ENCODE measurements at places on chromosomes 6 and 20.

DNA sequence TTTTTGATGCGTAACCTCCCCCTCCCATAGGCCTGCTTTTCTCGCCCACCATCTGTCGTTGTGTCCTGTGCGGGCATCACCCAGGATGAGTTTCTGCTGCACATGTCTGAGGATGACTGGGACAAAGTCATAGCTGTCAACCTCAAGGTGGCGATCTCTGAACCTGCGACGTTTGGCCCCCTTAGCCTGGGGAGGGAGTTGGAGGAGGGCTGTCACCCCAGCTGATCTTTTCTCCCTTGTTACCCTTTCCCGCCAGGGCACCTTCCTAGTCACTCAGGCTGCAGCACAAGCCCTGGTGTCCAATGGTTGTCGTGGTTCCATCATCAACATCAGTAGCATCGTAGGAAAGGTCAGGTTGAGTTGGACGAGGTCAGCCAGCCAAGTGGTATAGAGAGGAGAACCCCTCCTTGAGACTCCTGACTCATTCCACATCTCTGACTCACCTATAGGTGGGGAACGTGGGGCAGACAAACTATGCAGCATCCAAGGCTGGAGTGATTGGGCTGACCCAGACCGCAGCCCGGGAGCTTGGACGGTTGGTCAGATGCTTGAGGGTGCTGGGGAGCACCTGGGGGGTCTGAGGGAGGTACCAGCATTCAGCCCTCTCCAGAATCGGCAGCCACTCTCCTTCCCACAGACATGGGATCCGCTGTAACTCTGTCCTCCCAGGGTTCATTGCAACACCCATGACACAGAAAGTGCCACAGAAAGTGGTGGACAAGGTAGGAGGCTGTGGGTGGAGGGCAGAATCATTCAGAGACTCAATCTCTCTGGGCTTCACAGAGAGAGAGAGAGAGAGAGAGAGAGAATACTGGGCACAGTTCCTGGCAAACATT lies 954 bp downstream of the HSD17B8 start:
- peak; percentile 58 for DNase-seq

GRCh38 chr6:155091756-155092155 lies 96.6 kb downstream of the TIAM2 start:
- DNase-seq = no peak

DNA sequence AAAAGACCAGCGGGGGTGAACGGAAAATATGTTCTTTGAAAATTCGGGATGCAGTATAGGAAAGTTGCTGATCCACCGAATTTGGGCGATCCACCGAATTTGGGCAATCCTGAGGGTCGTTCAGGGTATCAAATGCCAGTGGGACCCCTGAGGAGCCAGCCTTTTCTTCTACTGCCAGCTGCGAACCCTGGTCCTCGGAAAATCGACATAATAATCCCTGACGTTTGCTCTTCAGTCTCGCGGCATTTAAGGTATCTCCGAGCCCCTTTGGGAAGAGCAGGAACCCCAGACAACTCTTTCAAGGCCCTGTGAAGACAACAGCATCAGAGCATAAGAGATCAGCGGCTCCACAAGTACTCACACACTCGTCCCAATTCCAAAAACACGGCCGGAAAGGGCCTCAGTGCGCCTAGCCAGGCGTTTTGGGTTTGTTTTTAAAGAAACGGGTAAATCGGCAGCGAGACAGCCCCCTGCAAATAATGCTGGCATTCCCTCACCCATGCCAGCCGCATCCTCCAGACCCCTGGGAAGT lies 1.0 kb downstream of the SIM1 start:
- DNase-seq = peak; percentile 53

GRCh38 chr20:50913690-50914375 lies 17.4 kb downstream of the ADNP start:
- peak; percentile 76 for DNase-seq

DNA sequence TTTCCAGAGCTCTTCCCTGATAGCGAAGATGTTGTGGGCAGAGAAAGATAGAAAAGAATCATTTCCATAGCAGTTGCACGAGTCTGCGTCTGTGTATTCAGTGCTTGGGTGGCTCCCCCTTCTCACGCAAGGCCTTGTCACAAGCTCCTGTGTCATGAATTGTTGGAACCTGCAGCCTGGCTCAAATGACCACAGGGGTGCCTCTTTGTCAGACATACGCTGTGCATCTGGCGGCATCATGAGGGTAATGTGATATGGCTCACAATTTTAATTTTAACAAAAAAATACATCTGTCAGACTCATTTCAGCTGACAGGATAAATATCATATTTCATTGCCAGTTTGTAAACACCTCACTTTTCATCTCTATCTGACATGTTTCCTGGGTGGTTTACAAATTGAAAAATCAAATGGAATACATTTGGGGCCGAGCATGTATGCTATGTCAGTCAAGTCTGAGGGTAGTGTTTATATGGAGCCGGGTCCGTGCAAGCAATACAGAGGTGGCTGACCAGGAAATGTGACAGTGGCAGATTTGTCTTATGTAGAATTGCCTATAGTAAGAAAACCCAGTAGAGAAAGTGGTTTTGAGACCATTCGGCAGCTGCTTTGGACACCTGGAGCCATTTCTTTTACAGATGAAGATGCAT lies 90.9 kb downstream of the CAP2 start:
- DNase-seq = no peak

GRCh38 chr6:150919938-150920337 lies 54.4 kb downstream of the MTHFD1L start:
- DNase-seq = no peak

GRCh38 chr6:49558238-49558637 lies 7.8 kb downstream of the C6orf141 start:
- no peak for DNase-seq

- DNase-seq = peak; percentile 77
These were observed 168.9 kb upstream of the UST start for GRCh38 chr6:148577687-148578488.

- DNase-seq = no peak
These were observed 146.2 kb upstream of the LAMA2 start for GRCh38 chr6:128736780-128737179.

DNA sequence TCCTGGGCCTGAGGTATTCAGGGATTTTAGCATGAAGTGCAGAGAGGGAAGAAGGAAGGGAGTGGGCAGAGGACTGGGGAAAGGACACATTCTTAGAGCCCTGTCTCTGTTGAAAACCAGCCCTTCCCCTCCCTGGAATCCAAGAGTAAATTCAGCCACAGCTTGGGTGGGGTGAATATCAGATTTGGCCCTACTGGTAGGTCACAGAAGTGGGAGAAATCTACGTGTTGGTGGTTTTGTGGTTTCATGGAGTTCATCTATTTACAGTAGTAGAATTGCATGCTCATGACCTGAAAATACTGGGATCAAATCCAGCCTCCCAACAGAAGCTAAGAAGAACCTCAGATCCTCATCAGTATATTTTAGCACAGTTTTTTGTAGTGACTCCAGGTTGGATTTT lies 404.4 kb downstream of the BMP2 start:
- peak; percentile 57 for DNase-seq

DNA sequence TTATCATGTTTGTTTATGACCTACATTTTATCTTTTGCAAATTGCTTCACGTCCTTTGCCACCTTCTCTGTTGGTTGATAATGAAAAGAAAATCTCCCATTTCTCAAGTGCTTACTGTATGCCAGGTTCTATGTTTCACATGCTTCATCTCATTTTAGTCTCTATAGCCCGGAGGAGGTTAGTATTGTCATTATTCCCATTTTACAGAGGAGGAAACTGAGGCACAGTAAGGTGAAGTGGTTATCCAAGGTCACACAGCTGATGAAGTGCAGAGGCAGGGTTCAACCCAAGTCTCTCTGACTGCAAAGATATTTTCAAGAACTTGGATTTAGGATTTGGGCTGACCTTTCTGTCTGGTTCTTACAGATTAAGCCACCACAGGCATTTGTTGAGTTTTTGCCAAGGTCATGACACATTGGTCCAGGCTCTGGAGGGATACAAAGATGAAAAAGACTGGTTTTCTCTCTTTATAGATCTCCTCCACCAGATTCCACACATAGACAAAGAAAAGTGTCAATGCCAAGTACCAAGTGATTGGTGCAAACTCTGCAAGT lies 20.6 kb downstream of the CNBD2 start:
- DNase-seq = no peak

DNA sequence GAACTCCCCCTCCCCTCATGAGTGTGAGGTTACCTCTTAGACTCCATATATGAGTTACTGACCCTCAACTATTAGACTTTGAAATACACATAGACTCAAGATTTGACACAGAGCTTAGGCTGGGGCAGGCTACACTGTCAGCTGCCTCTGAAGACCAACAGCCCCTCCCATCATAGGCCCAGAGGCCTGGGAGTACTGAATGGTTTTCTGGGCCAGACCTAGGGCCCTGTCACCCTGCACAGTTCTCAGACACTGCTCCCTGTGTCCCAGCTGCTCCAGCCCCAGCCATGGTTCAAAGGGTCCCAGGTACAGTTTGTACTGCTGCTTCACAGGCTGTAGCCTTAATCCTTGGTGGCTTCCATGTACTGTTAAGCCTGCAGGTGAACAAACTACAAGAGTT lies 132.1 kb upstream of the MOCS1 start:
- no peak for DNase-seq

DNA sequence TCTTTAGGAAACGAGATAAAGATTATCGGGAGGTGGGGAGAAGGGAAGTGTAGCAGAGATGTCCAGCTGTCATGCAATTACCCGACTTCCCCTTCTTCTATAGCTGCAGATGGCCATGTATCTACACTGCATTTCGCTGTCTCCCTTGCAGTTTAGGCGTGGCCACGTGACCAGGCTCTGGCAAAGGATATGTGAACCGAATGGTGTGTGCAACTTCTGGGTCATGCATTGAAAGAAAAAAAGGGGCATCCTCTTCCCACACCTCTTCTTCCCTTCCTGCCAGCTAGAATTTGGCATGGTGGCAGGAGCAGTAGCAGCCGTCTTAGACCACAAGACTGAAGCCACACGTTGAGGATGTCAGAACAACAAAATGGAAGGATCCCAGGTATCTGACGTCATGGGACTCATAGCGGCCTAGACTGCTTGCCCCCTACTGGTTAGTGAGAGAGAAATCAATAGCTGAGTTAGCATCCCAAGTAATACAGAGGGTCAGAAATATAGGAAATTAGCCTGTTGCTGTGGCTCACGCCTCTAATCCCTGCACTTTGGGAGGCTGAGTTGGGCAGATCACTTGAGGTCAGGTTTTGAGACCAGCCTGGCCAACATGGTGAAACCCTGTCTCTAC lies 32.8 kb downstream of the TCF15 start:
- DNase-seq = no peak

- no peak for DNase-seq
These were observed 129.5 kb downstream of the INSM1 start for GRCh38 chr20:20497242-20497978.

- no peak for DNase-seq
These were observed 18.5 kb upstream of the ISM1 start for GRCh38 chr20:13202565-13202964.

- peak; percentile 61 for DNase-seq
These were observed 9.8 kb upstream of the AKAP7 start for GRCh38 chr6:131125431-131125830.

DNA sequence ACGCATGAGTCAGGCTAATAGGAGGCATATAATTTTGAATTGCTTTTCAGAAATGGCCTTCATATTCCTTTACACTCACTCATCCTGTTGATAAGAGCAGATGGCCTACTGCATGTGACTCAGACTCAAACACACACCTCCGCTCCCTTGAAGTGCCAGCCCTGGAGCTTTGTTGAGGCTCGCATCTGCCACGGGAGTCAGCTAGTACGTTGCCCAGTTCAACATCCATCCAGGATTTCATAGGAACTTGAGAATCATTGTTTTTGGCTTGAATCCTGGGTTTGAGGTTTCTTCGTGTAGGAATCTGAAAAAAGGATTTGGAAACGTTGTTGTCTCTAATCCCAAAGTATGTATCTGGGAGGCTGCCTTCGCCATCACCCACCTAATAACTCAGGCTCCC lies 87.4 kb upstream of the JAG1 start:
- peak; percentile 69 for DNase-seq

- DNase-seq = no peak
These were observed 1.6 kb downstream of the DNAJC5 start for GRCh38 chr20:63896264-63897105.

DNA sequence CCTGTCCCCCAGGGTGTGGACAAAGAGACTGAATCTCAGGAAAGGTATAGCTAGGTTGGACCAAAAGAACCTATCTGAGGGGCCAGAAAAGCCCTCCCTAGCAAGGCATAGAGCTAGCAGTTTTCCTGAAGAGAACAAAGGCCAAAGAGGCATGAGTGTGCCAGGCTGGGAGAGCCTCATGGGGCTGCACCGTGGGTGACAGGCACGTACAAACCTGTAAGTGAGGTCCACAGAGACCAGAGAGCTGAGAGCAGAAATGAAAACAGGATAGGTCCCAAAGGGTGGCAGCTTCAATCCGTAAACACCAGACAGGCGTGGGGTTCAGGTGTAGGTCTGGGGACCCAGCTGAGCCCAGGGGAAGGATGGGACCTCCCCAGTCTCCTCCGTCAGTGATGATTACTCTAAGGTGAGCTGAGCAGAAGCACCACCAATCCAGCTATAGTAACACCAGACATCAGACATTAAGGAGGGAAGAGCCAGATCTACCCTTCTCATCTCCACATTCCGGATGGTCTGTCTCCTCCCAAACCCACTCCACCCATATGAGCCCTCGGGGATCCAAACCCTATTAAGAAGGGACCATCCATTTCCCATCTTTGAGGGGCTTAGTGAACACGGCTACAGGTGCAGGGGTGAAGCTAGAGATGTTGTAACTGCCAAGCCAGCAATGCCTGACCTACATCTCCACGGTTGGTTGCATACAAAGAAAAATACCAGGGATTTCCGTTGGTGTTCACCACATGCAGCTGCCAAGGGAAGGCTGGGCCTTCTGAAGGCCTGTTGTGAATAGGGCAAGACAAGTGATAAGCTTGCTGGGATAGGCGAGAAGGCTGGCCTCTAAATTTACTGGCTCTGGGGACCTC lies 38.3 kb downstream of the BCL2L1 start:
- DNase-seq = no peak

DNA sequence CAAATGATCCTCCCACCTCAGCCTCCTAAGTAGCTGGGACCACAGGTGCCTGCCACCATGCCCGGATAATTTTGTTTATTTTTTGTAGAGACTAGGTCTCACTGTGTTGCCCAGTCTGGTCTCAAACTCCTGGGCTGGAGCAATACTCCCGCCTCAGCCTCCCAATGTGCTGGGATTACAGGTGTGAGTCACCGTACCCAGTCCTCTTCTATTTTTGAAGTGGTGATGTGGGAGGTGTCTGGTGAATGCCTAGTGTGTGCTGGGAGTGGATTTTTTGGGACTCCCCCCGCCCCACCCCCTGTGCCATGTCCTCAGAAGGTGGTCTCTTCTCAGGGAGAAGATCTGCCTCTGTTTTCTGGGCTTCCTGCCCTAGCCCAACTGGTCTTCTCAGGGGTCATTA lies 47.9 kb upstream of the CLDN20 start:
- DNase-seq = no peak

DNA sequence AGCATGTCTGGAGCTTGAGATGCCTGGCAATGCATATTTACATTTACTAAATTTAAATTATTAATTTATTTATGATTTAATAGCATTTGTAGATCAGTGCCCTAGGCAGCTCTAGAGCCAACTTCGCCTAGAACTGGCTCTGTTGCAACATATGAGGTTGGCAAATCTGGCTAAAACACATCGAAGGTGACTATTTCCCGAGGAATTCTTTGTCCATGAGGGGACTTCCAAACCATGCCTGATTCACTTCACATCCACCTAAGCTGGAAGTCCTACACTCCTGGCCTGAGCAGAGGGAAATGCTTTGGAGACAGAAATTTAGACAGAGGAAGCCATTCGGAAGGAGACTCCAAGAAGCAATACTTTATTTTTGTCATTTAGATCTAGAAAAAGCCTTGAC lies 211.0 kb upstream of the ARG1 start:
- no peak for DNase-seq

GRCh38 chr20:16684416-16684815 lies 45.4 kb upstream of the SNRPB2 start:
- DNase-seq = no peak

- no peak for DNase-seq
These were observed 142.6 kb downstream of the SOBP start for GRCh38 chr6:107632381-107633136.

Measured in fibroblast of skin of right quadriceps (primary cell).